ENCODE measurements at places on chromosomes 11 and 22.

DNA sequence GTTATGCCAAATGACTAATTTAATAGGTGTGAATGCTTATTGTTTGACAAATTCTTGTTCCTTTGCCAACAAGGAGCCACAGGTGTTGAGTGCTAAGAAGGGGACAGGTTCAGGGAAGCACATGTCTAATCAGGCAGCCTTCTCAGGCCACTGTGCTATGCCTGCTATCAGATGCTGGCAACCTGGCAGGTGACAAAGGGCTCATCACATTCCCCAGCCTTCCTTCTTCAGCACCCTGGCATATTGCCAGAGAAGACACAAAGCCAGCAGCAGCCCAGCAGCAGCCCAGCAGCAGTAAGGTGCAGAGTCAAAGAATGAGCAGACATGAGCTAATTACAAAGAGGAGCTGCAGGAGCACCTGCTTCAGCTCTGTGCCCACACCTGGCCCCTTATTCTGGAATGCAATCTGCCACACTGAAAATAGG lies 68.2 kb downstream of the GUCY1A2 start:
- DNase-seq, result peak; percentile 66

DNA sequence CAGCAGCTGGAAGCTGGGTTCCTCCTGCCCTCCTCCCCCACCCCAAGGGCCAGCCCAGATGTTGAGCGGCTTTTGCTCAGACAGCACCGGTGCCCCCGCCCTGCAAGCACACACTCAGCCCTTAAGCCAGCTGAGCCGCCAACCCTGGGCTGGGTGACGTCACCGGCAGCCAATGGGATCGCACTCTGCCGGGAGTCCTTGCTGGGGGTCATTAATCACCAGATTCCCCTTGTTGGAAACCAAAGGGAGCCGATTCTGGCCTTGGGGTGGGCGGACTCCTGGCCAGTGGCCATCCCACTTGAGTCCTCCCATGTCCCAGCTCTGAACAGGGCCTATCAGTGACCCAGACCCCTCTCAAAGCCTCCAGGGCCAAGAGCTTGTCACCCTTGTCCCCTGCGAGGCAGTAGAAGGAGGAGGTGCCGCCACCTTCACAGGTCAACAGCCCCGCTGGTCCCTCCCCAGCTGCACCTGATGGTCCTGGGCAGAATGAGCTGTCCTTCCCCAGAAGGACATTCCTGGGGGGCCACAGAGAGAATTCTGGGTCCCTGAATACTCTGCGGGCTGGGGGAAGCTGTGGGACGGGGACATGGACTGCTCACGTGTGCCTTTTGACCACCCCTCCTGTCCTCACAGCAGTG lies 7.4 kb downstream of the DUSP8 start:
- DNase-seq, result no peak

- peak; percentile 62 for DNase-seq
Measured at GRCh38 chr11:111422494-111423249, 43.6 kb upstream of the POU2AF1 start.

GRCh38 chr11:62439785-62440602 lies 21.2 kb downstream of the SCGB1A1 start:
- DNase-seq, result no peak

DNA sequence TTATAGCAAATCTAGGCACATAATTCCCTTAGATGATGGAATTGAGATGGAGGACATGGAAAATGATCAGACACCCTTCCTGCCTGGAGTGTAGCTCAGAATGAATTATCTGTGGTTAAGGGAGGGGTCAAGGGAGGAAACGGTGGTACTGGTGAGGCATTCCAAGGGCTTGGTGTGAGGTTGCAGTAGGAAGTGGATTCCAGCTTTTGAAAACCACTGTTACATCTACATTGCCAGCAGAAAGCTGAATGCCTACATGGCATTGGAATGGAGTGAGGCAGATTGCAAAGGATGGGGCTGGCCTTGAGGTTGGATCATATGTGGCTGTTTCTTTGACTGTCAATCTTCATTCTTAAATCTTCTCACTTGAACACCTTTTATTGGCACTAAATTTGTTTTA lies 684.4 kb downstream of the NTM start:
- no peak for DNase-seq

DNA sequence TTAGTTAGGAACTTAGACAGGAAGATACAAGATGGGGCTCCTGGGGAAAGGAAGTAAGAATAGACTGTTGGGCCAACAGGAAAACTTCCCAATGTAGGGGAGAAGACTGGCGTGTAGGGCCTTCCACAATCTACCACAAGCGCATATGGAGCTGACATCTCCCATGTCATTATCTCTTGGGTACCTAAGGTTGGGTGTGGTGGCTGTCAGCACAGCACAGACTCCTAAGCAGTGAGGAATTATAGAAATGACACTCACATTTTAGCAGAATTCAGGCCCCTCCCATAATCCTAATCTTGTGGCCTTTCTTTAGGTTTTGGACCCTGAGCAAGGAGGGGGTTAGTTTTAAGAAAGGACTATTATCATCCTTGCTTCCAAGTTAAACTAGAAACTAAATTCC lies 11.6 kb downstream of the TRIM21 start:
- no peak for DNase-seq

- no peak for DNase-seq
Measured at GRCh38 chr11:65851083-65851579, 6.8 kb downstream of the CFL1 start.

DNA sequence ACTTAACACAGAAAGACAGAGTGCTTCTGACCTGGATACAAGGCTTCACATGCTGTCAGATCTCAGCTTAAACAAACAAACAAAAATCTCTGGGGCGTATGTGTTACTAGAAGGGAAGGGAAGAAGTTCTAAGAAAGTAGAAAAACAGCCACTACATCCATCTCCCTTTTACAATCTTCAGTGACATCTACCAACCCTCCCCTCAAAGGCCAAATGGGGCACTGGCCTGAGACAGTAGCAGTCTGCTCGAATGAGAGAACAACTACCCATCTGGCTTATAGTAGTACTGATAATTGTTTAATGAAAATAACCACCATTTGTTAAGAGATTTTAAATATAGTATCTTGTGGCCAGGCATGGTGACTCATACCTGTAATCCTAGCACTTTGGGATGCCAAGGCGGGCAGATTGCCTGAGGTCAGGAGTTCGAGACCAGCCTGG lies 29.4 kb downstream of the CCDC83 start:
- DNase-seq, result no peak

DNA sequence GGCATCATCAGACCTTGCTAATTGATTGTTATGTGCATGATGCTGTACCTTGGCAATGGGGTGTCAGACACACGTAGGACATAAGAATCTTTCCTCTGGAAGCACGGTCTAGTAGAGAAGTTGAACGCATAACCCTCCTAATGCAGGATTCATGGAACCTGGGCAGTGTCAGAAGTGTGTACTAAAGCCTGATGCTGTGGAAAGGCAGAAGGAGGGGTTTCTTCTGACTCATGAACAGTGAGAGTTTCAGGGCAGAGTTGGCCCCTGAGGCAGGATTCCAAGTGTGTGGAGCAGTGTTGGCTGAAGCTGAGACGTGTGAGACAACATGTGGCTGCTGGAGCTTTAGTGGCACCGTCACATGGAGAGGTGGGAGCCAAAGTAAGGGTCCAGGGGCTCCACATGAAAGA lies 3.5 kb downstream of the PANX1 start:
- no peak for DNase-seq

DNA sequence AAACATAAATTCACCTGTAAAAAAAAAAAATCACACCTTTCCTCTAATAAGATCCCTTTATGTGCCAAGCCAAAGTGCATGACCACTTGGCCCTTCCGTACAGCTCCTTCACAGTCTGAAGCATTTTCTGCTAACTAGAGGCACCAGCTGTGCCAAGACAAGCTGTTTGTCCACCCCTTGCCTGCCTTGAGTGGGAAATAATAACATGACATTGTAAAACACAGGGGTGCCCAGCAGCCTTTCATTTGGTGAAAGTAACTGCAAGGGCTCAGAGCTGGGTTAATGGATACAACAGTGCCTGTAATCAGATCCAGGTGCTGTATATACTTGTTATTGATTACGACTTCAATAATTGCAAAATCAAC lies 59.2 kb downstream of the DDIAS start:
- DNase-seq, result no peak

DNA sequence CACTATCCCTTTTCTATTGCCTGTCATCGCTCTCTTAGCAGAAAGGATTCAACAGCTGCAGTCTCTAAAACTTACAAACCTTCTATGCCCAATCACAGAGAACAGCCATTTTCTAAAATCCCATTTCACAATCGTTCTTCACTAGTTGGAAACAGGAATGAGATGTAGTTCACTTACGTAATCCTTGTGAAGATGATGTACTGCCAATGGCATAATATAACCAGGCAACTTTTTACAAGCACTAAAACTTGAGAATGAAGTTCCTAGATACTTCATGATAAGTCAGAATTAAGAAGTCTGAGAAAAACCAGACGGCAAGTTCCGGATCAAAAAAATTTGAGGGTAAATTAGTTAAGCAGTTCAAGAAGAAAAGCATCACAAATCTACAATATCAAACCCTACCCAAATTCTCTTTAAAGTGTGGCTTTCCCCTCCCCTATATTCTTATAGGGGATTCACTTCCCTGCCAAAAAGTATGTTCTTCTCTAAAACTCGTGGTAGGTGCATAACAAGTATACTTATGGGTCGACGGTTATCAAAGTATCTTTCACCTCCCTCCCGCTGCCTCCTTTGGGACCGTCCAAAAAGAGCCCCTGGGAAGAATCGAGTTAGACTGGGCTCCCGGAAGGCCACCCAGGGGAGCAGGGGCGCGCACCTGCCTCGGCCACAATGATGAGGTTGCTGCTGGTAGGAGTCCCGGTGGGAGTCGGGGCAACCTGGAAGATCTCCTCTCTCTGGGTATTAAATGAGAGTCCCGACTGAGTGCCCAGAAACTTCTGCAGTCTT lies 666 bp downstream of the MSANTD4 start:
- no peak for DNase-seq

DNA sequence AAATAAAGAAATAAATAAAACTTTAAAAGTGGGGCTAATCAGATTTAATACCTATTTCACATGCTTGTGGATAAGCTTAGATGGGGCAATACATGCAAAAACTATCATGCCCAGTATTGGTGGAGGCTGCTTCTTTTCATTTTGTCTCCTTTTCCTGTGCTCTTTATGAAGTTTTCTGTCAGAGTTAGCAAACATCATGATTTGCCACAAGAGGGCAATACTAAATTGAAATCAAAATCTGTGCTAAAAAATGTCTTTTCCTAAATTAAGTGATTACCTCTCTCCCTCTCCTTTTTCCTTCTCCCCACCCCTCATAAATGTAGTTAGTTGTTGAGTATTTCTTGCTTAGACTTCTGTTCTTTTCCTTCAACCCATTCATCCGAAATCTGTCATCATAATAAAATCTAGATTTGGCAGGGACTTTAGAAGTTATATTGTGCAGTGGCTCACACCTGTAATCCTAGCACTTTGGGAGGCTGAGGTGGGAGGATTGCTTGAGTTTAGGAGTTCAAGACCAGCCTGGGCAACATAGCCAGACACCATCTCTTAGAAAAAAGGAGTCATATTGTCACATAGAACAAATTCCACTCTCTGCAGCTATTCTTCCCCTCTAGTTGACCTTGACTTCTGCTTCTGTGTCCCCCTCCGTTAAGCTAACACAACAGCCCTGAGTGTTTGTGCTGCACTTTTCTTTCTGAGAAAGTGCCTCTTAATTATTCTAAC lies 4.7 kb upstream of the ARHGAP42 start:
- DNase-seq, result no peak

- DNase-seq, result no peak
Measured at GRCh38 chr11:66363805-66364535, 7.6 kb downstream of the SLC29A2 start.

DNA sequence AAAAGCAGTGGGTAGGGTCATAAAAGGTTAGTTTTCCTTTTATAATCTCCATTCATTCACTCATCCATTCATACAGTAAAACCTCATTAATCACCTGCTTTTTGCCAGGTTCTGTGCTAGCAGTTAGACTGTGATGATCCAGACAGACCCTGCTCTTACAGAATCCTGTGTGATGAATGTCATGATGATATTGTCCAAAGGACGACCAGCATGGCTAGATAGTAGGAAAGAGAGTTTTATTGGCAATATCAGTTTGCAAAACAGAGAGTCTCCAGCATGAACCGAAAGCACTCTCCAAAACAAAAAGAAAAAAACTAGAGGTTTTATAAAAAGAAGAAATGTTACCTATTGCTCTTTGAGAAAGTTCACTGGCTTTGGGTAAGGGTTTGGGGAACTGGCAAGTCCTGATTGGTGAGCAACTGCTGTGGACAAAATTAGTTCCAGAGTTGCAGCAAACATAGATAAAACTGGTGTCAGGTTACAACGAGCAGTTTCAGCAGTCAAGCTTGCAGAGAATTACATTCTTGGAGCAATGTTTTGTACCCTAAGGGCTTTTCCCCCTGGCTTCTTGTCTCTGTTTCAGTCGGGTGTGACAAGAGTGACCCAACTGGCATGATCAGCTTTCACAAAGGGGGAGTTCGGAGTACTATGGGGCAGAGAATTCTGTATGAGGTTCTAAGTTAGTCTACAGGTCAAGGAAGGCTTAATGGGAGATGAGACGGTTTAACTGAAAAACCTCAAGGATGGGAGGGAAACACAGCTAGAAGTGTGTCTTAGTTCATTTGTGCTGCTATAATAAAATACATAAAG lies 58.3 kb downstream of the HSD17B12 start:
- no peak for DNase-seq

Data from NCI-H2171 (cell line).